Motor neuron (in vitro differentiated cells): ENCODE measurements at places on chromosomes 12 and 14. TPM values are rescaled to one million over a fixed set of nuclear protein-coding genes. Genes with fewer than 3 reads are reported as not detected.

The ACADS gene
- 5.3 and 5.9 TPM in 2 replicates for total RNA-seq

- ATAC-seq: no peak
Measured at GRCh38 chr12:117148642-117149041, 41.6 kb downstream of the FBXO21 start.

The PIWIL1 gene
- 0.05 TPM in 1 of 2 replicates, not detected in the other for total RNA-seq

The OTOGL gene
- 0.90 and 1.1 TPM in 2 replicates for total RNA-seq

DNA sequence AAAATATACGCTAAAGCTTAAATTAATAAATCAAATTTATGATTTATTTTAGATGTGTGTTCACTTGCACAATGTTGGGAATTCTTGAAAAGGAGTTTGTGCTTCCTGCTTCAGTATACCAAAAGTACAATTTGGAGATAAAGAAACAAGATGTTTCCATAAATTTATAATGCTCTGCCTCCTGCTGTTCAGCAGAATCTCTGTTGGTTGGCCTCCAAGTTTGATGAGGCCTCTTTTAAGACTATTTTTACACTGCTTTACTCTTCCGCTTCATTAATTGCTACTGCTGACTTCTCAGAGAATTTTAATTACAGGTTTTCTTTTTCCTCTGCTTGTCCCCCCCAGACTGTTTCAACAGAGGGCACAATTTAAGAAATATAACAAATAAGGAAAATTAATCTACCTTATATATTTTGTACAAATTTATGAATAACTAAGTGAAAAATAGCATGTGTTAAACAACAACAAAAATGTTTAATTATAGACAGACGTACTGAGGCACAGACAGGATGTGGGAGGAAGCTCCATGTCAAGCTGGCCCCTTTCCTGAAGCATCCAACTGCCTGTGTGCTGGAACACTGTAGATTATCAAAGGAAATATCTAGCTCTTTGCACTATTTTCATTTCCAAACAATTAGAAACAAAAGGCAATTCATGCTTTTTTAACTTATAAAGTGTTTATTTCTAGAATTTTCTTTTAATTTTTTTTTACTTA, 83.9 kb downstream of the PIK3C2G start:
- ATAC-seq: no peak
